Naive thymus-derived CD8-positive, alpha-beta T cell (primary cell): ENCODE measurements at places on chromosomes 5 and 9.

- H3K4me3 ChIP-seq, result no peak overlapping the region
- H3K27ac ChIP-seq, result no peak overlapping the region
- no peaks in the 10 kb centered on the region for H3K4me1 ChIP-seq
Observed at GRCh38 chr5:170809551-170809950, 26.0 kb downstream of the GABRP start.

DNA sequence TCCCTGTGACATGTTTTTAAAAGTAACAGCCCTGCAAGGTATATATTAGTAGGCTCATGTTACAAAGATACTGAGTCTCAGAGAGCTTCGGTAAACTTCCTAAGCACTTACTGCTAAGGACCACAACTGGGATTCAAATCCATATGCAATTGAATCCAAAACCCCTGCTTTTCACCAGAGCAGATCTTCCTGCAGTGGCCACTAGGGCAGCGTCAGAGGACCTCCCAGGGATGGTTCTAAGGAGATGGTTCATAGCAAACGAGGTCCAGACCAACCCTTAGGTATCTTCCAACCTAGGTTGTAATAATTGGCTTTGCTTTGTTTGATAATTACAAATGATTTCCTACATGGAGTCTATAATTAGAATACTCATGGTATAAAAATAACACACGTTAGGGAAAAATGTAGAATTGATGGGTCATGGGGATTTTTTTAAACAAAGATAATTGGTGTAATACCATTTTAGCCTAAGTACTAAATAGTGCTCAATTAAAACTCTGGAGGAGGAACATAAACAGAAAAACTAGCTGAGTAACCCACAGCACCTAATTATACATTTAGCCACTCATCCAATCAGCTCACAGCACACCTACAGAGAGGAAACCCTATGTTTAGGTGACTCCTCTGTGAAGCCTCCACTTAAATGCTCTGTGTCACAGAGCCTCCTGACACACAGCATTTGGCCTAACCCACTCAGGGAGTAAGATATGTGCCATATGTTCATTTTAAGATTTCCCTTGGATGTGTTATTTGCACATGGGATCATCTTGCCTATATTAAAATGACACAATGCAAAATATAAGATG is 10.0 kb upstream of the CAST start:
- H3K27me3 ChIP-seq, result peaks cover 13% of the 10 kb centered on the region
- H3K4me1 ChIP-seq, result peaks cover 2% of the 10 kb centered on the region
- H3K27ac ChIP-seq, result no peak overlapping the region

DNA sequence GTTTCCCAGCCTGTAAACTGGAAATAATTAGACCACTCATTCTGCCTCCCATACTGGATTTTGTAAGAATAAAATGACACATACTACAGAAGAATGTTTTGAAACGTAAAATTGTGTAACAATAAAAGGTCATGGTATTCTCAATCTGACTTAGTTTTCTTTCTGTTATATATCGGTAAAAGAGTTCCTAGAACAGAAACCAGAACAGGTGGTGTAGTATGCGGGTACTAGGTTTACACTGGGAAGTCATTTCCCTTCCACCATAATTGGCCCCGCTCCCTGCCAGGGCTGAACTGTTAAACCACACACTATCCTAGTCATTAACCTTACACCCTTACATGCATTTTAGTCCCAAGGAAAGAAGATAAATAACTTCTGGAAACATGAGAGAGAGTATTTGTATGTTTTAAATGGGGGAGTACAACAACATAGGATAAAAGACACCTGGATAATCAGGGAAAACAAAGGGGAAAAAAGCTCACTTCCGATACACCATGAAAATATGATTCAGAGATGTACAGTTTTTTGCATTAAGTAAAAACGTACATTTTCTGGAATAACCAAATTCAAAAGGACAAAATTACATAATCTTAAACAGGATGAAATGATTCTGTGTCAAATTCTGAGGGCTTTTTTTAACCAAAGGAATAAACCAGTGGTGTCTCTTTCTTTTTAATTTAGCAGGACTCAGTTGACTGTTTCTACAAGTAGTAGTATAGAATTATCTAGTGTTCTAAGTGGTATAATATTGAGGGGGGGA is 199.7 kb downstream of the GLIS3 start:
- H3K27me3 ChIP-seq, result no peaks in the 10 kb centered on the region
- no peak for DNase-seq
- H3K36me3 ChIP-seq, result no peaks in the 10 kb centered on the region
- no peaks in the 10 kb centered on the region for H3K4me1 ChIP-seq
- H3K27ac ChIP-seq, result no peak overlapping the region

- no peak overlapping the region for H3K27ac ChIP-seq
- no peak overlapping the region for H3K4me3 ChIP-seq
- H3K4me1 ChIP-seq, result peaks cover 38% of the 10 kb centered on the region
- DNase-seq, result no peak
- H3K27me3 ChIP-seq, result no peaks in the 10 kb centered on the region
Observed at GRCh38 chr5:61417340-61417739, 85.3 kb downstream of the ZSWIM6 start.

DNA sequence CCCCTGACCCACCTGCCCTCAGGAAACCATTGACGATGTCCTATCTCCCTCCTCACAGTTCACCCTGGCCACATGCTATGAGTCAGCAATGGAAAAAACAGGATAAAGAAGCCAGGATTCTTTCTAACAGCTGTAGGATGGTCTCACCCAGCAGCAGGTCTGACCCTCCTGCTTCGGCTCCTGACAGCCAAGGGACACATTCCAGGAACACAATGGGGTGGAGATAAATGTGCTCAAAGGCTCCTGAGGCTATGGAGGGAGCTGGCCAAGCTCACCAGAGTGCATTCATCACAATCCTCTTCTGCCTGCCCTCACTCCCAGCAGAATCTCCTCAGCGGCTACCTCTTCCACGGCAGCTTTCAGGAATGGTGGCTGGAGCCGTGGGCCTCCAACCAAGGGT is 170.3 kb downstream of the PJA2 start:
- H3K4me1 ChIP-seq, result peaks cover 4% of the 10 kb centered on the region
- H3K4me3 ChIP-seq, result no peak overlapping the region
- no peak overlapping the region for H3K27ac ChIP-seq
- peaks cover 4% of the 10 kb centered on the region for H3K27me3 ChIP-seq
- DNase-seq, result no peak
- peaks cover 6% of the 10 kb centered on the region for H3K36me3 ChIP-seq

- no peaks in the 10 kb centered on the region for H3K4me1 ChIP-seq
- DNase-seq, result no peak
- H3K27me3 ChIP-seq, result no peaks in the 10 kb centered on the region
- H3K4me3 ChIP-seq, result no peak overlapping the region
- no peak overlapping the region for H3K27ac ChIP-seq
Observed at GRCh38 chr9:1612886-1613285, 402.3 kb upstream of the SMARCA2 start.

DNA sequence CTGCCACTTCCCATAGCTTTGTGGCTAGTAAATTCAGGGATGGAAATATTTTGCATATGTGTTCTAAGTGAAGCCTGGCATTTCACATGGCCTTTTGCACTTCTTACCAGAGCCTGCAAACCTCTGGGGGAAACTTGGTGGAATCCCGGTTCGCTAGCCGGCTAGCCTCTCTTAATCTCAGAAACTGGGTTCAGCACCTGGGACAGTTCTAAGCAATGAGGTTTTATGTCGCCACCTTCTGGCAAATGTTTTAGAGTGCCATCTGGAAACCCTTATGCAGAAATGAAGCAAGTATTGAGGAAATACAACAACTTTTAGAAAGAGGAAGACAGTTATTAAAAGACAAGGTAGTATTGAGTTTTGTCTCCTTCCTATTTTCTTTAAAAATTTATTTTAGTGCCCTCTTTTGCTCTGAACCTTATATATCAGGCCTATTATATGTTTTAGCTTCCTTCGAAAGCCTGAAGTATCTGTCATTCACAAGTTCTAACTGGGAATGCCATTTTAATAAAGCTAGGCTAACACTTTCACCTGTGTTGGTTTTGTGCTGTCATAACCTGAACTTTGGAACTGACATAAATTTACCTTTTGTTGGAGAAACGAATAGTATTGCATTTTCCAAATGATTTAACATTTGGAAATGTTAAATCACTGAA is 963 bp upstream of the HTR1A start:
- DNase-seq, result no peak
- H3K27me3 ChIP-seq, result peaks cover 33% of the 10 kb centered on the region
- H3K4me3 ChIP-seq, result no peak overlapping the region
- H3K36me3 ChIP-seq, result peaks cover 10% of the 10 kb centered on the region

- no peaks in the 10 kb centered on the region for H3K36me3 ChIP-seq
- H3K27me3 ChIP-seq, result peaks cover 2% of the 10 kb centered on the region
- H3K4me3 ChIP-seq, result no peak overlapping the region
- DNase-seq, result no peak
- H3K4me1 ChIP-seq, result peaks cover 3% of the 10 kb centered on the region
Observed at GRCh38 chr5:178086266-178086665, 27.1 kb upstream of the N4BP3 start.

GRCh38 chr9:112120439-112120925 is 54.6 kb downstream of the SUSD1 start:
- H3K4me3 ChIP-seq, result no peak overlapping the region
- DNase-seq, result no peak
- no peaks in the 10 kb centered on the region for H3K4me1 ChIP-seq
- peaks cover 32% of the 10 kb centered on the region for H3K36me3 ChIP-seq
- no peaks in the 10 kb centered on the region for H3K27me3 ChIP-seq

DNA sequence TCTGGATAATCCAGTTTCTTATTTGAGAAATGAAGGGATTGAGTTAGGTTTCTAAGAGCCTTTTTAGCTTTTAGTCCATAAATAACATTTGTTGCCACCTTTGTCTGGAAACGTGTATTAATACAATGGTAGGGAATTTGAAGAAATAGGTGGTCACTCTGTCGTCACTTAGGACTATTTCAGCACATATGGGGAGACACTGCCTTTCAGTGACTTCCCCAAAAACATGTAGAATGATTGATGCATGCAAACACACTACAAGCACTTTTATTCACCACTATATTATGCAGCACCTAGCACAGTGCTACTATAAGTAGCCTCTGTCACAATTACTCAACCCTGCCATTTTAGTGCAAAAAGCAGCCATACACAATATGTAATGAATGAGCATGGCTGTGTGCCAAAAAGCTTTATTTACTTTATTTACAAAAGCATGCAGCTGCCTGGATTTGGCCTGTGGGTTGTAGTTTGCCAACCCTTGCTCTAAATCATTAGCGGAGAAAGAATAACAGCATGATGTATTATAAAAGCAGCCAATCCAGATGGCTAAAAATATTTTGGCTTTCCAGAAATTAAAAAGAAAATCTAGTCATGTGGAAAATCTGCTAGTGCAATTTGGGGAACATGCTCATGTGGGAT is 154.2 kb upstream of the HMHB1 start:
- H3K36me3 ChIP-seq, result no peaks in the 10 kb centered on the region
- no peak for DNase-seq
- no peak overlapping the region for H3K4me3 ChIP-seq
- peaks cover 5% of the 10 kb centered on the region for H3K27me3 ChIP-seq
